NCI-H748 treated with DMSO at 0.1 percent for 48 hours (cell line): ENCODE measurements at places on chromosomes 6 and 20.
A peak's percentile ranks its signal among the peaks of the same experiment; 100 is the strongest.

DNA sequence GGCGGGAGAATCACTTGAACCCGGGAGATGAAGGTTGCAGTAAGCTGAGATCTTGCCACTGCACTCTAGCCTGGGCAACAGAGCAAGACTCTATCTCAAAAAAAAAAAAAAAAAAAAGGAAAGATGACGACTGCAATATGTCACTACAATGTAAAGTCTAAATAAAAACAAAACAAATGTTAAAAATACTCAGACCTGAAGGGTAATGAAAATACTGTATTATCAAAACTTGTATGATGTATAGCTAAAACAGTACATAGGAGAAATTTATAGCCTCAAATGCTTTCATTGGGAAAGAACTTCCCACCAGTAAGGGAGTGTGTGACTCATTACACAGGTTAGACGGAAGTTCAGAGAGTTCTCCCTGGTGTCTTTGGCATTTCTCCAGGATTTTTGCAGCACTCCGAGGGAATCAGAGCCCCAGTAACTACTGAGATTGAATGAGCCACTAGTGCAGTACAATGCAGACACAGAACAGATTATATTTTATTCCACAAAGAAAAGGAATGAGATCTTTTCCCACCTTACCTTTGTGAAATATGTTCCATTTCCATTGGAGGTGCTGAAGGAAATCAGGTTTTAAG, 12.5 kb upstream of the RALGAPB start:
- peak; percentile 41 for DNase-seq

GRCh38 chr6:169409742-169410312, 156.2 kb upstream of the THBS2 start:
- DNase-seq: no peak

- no peak for DNase-seq
Measured at GRCh38 chr20:44527716-44528199, 5.9 kb upstream of the SERINC3 start.

DNA sequence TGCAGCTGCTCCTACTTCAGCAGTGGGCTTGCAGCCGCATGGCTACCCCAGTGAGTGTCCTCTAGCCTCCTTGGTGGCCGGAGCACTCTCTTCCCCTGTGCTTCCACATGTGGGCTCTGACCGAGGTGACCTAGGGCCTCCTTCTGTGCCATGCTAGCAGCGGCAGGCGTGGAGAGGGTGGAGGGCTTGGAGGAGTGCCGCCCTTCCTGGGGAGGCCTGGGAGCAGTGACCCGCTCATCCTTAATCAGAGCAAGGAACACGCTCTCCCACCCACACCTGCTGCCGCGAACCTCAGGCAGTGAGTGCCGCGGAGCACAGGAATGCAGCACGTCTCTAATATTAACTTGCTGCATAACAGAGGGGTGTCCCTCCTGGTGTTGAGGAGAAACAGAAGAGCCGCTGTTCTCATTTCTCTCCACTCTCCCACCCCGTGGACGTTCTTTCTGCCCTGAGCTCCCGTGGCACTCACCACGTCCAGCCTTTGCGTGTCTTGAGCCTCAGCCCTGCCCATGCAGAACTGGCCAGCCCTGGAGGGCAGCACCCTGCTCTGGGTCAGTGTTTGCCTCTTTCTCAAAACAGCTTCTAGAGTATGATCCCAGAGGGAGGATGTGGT, 31.9 kb downstream of the DUSP22 start:
- no peak for DNase-seq

DNA sequence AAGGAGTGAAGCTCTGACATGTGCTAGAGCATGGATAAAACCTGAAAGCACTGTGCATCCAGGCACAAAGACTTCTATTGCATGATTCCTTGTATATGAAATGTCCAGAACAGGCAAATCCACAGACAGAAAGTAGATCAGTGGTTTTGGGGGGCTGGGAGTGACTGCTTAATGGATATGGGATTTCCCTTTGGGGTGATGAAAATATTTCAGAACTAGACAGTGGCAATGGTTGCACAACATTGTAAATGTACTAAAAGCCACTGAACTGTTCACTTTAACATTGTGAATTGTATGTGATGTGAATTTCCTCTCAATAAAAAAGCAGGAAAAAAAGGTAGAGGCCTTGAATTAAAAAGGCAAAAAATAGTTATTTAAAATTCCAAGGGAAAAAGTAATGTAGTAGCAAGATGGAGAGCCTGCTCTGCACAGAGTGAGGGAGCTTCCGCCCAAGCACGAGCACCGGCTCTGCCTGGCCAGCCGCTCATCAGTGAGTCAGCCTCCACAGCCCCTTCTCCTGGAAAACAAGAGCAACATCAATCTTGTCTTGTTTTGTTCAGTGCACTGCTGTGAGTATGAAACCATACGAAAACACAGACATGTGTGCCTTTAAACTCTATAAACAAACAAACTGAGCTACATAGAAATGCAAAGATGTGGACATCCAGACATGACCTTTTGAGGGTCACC, 74.6 kb upstream of the THBS2 start:
- DNase-seq: no peak

- DNase-seq: no peak
Measured at GRCh38 chr20:13922241-13922640, 68.2 kb downstream of the SEL1L2 start.
